ENCODE measurements at places on chromosomes 4 and X.

DNA sequence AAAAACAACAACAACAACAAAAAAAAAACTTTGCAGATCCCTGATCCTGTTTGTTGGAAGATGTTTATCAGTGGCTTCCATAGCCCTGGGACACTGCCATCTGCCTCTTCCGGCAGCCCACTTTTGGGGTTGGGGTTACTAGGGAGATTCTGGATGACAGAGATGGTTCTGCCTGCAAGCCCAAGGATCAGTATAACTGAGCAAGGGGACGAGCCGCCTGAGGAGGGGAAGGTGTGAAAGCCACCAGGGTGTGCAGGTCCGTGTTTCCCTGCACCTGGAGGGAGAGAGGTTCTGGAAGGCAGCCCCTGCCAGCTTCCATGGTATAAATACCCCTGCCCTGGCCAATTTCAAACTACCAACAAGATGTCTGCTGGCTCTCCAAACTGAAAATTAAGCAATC is 41.5 kb downstream of the PPP2R2C start:
- no peak for DNase-seq

- no peak for DNase-seq
Measured at GRCh38 chr4:6771229-6771671, 11.3 kb upstream of the KIAA0232 start.

GRCh38 chr4:171920901-171921300 is 107.7 kb downstream of the GALNTL6 start:
- DNase-seq = no peak

DNA sequence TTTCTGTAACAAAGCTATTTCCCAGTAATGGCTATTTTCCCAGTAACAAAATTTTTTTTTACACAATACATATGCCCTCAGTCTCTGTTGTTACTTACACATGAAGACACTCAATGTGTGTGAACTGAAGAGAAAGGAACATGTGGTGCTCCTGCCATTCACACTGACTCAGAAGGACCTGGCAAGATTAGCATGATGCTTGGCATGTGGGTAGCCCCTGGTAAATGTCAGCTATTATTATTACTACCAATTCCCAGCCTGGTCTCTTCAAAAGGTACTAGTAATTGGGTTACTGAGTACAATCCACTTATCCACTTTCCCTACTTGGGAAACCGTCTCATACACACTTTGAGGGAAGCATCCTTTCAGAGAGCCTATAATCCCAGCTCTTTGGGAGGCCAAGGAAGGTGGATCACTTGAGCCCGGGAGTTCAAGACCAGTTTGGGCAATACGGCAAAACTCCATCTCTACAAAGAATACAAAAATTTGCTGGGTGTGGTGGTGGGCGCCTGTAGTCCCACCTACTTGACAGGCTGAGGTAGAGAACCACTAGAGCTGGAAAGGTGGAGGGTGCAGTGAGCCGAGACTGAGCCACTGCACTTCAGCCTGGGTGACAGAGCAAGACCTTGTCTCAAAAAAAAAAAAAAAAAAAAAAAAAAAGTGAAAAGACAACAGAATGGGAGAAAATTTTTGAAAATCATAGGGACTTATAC is 14.6 kb downstream of the RBBP7 start:
- DNase-seq = no peak

GRCh38 chr4:138500869-138501268 is 258.7 kb upstream of the SLC7A11 start:
- DNase-seq = no peak

DNA sequence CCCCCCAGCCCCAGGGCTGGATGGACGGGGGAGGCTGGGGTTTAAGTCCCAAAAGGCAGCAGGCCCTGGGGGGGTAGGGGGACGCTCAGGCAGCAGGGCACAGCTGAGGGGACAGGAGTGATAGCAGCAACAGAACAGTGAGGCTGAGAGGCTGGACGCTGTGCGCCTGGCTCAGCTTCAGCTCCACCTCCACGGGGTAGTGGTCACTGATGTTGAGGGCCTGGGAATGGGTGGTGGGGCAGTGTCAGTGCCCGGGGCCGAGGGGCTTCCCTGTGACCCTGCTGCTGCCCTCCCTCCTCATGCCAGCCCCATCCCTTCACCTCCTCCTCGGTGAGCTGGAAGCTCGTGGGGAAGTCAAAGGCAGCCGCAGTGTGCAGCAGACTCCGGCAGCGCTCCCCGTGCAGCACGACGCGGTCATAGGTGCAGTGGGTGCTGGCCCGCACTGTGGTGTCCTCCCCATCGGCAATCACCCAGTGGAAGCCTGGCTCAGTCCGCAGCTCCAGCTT is 4.5 kb downstream of the RPL10 start:
- no peak for DNase-seq

- DNase-seq = no peak
Measured at GRCh38 chr4:39559626-39560025, 32.4 kb upstream of the UGDH start.

DNA sequence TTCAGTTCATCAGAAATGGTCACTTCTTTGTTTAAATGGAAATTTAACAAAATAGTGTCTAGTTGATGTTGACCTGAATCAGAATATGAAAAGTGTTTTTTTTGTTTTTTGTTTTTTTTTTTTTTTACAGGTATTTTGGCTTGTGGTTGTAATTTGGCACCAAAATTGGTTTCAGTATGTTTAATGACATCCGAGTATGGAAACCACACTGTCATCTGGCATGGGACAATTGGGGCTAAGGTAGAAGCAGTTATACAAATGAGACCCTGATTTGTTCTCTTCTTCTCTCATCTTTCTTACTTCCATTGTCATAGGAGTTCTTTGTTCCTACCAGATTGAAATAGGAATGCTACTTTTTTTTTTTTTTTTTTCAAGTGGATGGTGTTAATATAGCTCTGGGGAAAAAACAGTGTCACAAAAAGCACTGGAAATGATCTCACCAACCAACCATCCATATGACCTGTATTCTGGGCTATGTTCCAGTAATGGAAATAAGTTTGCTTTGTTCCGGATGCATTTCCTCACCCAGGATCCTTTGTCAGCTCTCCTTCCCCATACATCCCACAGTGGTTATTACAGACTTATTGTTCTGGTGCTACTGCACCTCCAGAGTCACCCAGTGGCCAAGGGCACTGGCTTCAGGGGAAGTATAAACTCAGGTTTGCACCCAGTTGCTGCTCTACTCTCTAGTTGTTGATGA is 95.8 kb downstream of the ATXN3L start:
- no peak for DNase-seq

GRCh38 chr4:22062676-22063075 is 114.1 kb upstream of the KCNIP4 start:
- no peak for DNase-seq

DNA sequence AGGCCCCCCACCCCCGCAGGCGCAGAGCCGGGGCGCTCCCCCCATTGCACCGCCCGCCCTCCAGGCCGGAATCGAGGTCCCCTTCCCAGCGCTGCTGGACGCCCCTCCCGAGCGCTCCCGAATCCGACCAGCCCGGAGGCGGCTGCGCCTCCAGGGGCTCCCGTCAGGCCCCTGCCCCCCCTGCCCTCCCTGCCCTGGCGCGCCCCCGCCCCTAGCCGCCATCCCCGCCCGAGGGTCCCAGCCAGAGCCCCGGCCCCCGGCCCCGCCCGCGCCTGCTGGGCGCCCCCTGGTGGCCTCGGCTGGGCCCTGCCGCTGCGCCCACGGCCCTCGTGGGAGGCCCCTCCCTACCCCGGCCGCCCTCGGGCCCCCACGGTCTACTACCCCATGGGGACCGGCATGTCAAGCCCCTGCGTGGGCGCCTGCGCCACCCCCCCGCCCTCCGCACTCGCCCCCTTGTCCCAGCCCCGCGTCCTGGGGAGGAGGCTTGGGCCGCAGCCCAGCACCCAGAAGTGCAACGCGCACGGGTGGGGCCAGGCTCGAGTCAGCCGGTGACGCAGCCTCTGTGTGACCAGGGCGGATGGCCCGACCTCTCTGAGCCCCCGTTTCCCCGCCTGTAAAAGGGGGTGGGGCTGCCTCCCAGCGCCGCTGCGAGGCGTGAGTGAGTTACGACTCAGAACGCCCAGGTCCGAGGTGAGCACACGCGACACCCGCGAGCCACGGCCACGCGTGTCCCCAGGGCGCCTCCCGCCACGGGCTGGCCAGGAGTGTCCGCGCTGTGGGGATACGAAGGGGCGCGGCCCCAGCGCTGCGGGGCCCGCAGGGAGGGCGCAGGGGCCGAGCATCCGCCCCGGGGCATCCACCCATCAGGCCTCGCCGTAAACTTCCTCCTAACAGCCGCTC is 104.9 kb downstream of the FAM53A start:
- peak; percentile 50 for DNase-seq

DNA sequence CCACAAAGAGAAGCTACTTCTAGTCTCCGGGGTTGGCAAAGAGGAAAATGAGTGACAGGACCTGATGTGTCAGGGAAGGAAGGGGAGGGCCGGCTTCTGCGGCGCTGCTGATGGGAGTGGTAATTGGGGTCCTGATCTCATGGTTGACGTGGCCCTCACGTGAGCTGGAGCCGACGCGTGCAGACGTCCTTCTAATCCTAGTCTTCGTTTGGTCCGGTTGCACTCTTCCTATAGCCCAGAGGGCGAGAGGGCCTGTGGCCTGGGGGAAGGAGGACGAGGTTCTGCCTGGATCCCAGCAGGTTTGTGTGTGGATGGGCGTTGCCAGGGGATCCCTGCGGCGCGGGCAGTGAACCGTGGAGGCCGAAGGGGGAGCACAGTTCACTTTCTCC is at the start of gene ARMCX1:
Gene ARMCX1 (plus strand): TSS at position 186 of the 389 bp plus-strand sequence. CDS start 2,384 bp downstream, outside the sequence.
- DNase-seq = no peak

- no peak for DNase-seq
Measured at GRCh38 chr4:6123116-6123515, 77.2 kb downstream of the JAKMIP1 start.

GRCh38 chr4:38002451-38003071 is 42.4 kb downstream of the PTTG2 start:
- no peak for DNase-seq

DNA sequence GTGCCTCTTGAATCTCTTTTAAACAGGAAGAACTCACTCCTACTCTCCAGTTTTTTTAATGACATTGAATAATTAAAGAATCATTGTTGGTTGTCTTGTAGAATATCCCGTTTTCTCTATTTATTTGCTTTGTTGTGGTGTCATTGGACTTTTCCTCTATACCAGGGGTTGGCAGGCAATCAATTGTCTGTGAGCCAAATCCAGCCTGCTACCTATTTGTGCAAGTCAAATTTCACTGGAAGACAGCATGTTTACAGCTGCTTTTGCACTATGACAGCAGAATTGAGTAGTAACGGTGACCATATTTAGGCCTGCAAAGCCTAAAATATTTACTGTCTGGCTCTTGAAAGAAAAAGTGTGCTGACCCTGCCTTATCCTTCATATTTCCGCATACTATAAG is 34.8 kb downstream of the POLA1 start:
- DNase-seq = no peak

GRCh38 chr4:118824141-118824540 is 11.8 kb downstream of the SEC24D start:
- no peak for DNase-seq

DNA sequence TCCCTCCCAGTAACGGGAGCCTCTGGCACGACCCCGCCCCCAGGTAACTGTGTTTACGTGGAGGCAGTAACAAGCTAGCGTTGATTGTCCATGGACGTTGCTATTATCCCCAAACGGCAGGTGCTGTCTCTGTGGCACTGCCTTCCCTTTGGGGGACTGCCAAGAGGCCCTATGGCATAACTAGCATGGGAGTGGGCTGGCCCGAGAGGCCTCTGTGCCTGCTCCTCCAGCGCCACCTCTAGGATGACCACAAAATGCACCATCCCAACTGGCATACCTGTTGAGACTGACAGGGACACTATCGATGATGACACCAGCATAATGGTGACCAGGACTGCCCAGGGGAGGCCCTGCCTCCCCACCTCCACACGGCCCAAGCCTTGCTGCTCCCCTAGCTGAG is 1.5 kb downstream of the SRPK3 start:
- no peak for DNase-seq

DNA sequence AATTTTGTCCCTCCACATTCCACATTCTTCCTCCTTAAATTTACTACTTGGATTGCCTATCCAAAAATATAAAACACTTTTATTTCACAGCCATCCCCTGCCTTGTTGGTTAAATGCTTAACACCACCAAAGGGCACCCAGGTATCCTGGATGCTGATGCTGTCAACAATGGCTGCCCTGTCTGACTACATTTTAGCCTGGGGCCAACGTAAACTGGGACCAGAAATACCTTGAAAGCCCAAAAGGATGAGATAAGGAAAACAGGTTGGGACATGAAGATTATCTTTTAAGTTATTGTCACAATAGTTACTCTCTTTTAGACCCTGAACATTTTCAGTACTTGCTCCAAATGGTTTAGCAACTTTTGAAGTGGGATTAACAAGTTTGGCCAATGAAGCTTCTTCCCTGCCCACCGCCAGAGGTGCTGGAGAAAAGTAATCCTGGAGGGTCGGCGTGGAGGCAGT is 775 bp upstream of the YIPF6 start:
- no peak for DNase-seq

DNA sequence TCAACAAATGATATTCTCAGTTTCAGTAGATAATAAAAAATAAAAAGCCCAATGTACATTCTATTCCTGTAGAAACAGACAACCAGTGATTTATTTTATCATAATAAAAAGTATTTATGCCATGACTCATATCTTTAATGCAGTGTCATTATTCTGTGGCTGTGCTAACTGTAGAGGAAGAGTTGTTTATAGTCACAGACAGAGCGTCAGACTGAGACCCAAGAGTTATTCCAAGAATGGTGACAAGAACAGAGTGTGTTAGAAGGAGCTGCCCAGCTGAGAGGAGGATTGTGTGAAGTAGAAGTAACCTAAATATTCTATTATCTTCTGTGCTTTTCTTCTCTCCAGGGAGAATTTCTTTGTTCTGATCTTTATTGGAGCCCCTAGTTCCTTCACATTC is 210.7 kb downstream of the PPP1R2C start:
- no peak for DNase-seq

DNA sequence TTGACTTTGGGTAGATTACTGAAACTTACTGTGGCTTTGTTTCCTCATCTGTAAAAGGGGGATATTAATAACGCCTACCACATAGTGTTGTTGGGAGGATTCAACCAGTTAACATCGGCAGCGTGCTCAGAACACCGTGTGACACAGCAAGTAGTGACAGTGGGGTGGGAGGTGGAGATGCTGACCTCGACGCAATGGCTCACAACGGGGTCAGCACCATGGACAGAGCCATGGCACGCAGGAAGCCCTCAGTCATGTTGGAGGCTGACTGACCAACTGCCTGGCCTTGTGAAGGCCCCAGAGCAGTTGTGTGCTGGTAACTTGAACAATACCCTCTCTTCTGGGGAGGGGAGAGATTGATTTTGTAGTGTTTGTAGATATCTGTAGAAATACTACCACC is 93.2 kb downstream of the WFS1 start:
- no peak for DNase-seq

DNA sequence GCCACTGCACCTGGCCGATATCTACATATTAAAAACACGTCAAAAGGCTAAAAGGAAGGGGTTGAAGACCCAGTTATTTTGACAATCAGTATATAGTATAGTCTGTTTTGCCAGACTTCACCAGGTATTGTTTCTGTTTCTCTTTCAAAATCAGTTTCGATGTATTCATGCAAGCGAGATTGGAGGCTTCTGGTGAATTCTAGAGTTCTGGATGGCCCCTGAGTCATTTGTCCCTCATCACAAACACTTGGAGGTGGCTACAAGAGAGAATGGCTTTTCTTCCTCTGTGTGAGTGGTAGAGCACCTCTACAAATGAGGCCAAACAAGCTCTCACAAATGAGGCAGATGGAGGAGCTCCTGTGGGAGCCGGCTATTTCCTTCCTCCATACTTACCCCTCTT is 68.6 kb upstream of the ADGRG2 start:
- no peak for DNase-seq
